ENCODE measurements at places on chromosomes 11 and 22.

DNA sequence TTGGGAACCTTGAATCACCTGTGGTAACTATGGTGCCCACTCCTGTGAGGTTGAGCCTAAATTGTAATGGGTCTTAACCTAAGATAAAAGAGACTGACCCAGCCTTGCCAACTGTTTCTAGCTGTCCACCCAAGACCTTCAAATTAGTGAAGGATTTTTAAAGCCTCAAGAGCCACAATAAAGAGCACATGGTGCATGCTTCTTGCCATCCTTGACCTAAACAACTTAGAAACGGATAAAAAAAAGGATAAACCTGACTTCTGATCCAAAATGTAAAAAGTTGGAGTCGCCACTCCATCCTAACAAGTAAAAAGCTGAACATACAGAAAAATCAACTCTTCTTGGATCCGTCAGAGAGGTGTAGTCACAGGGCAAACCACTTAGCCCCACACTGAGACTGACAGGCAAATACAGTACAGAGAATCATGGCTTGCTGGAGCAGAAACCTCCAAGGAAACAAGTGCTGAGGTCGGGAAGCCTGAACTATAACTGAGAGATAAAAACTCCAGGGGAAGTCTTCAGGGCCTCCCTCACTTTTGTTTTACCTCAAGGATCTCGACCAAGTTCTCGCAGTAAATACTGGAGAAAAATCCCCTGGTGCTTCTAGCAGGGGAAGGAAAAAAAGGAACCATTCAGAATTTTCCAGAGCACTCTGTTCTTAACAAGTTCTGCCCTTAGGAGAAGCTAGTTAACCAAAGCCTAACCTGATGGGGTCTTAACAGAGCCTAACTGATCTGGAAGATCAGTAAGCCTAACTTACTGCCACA, 16.3 kb downstream of the ENTHD1 start:
- no peak for DNase-seq

GRCh38 chr22:25492841-25493734, 71.4 kb upstream of the GRK3 start:
- no peak for DNase-seq

DNA sequence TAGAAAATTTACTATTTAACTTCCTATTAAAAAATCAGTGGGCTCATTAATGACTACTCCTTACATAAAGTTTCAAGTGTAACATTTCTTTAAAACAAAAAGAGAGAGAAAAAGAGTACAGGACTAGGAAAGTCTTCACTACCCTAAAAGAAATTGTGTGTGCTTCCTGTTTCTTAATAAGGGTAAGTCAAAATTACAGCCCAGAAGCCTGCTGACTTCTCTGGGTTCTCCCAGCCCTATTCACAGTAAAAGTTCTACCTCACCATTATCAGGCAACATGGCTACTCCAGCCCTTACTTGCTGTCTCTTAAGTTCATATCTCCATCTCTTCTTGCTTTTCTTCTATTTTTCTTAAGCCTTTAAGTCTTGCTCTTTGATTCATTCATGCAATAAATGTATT, 20.3 kb upstream of the ZC3H12C start:
- DNase-seq = no peak

- DNase-seq = no peak
Observed at GRCh38 chr22:17566776-17567175, 3.5 kb downstream of the SLC25A18 start.

DNA sequence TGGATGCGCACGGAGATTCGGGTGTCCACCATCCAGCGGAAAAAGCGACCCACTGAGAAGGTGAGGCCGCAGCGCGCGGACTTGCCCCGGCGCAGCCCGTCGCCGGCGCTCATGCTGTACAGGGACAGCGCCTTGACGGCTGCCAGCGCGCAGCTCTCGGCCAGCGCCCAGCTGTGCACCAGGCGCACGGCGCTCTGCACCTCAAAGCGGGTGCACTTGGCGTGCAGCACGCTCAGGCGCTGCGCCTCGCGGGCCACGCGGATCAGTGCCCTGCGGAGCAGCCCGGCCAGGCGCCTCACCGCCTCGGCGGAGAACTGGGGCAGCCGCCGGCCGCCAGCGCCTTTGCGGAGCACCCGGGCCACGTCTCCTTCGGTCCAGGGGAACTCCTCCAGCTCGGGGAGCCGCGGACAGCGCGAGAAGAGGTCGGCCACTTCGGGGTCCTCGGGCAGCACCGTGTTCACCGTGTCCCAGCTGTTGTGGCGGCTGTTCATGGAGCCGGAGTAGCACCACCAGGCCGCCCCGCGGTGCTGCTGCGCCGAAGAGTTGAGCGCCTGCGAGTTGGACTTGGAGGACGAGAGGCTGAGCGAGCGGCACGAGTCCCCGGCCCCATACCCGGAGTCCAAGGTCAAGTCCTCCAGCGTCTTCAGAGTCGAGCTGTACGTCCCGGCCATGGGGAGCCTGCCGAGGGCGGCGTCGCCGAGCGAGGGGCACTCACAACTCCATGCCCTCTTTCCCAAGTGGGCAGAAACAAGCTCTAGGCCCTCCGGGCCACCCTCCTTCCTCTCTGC, 703 bp downstream of the ABTB2 start:
- DNase-seq = no peak

Data from fibroblast of upper back skin (primary cell).